ENCODE measurements at places on chromosomes 16 and 17.
A peak's percentile ranks its signal among the peaks of the same experiment; 100 is the strongest.

- DNase-seq, result no peak
These were observed 133.0 kb upstream of the GSE1 start for GRCh38 chr16:85479972-85480726.

DNA sequence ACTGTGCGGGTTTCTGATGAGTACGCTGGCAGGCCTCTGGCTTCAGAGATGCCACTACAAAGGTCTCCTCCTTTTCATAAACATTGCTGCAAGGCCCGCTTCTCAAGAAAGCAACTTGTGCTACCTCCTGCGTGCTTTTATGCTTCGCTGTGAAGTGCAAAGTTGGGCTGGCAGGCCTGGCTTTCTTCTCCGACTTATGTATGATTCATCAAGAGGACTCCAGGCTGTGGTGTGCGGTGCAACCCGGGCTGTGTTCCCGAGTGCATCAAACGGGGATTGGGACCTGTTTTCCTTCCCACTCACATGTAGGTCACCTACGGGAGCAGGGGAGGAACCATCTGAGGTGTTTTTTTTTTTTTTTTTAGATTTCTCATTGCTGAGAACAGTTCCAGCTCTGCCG, 534.1 kb downstream of the WWOX start:
- no peak for DNase-seq

DNA sequence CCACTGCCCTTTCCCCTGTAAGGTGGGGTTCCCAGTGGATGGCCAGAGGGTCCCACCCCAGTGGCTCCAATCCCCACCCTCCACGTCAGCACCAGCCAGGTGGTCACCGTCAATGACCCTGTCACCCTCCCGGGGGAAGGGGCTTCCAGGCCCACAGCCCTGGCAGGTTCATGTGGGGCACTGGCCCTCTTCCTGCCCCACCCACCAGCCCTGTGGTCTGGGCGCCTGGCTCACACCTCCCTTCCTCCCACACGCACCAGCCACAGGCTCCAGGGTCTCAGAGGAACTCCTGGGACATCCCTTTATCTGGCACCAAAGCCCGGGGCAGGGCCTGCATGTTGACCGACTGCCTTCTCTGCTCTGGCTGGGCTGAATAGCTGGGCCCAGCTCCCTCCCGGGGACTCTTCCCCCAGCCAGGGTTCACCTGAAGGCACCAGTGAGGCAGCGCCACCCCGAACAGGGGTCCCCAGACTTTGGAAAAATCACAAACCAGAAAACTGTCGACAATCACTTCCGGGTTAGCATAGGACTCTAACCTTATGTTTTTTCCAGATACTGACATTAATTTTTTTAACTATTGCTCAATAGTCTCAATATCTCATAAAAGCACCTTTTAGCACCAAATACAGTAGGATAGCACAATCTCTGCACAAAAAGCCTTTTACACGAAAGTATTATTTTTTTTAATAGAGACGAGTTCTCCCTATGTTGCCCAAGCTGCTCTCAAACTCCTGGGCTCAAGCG, 21.9 kb upstream of the ZC3H18 start:
- DNase-seq, result no peak

DNA sequence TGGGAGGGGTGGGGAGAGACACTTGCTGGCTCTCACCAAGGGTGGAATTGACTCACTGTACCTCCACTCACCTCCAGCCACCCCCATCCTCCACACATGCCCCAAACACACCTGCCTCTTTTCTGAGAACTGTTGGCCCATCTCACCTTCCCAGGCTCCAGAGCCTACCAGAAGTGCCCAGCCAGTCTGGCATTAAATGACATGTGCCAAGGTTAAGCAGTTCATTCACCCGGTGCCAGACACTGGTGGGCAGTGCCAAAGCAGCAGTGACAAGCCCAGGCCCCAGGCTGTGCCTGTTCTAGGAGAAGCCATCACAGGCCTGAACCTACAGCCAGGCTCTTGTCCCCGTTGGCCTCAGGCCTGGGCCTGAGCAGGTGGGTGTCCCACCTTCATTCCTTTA, 11.2 kb downstream of the MVP start:
- DNase-seq, result no peak

- DNase-seq, result no peak
These were observed 501.6 kb downstream of the MAF start for GRCh38 chr16:79098907-79099306.

DNA sequence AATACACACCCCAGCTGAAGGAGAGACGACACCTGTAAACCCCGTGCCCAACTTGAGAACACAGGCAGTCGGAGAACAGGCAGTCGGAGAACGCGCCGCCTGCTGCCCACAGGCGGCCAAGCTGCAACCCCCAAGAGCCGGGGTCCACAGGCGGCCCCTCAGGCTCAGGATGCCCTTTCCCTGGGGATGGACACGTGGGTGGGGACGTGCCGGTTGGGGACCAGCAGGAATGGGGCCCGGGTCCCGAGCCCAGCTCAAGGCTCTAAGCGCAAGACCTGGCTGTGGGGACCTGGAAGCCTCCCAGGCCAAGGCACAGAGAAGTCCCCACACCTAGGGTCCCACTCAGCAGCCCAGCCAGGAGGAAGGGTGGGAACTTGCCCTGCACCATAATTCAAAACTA, 79.5 kb upstream of the GNG13 start:
- DNase-seq, result no peak

- no peak for DNase-seq
These were observed 4.1 kb upstream of the KCTD11 start for GRCh38 chr17:7347630-7348477.

DNA sequence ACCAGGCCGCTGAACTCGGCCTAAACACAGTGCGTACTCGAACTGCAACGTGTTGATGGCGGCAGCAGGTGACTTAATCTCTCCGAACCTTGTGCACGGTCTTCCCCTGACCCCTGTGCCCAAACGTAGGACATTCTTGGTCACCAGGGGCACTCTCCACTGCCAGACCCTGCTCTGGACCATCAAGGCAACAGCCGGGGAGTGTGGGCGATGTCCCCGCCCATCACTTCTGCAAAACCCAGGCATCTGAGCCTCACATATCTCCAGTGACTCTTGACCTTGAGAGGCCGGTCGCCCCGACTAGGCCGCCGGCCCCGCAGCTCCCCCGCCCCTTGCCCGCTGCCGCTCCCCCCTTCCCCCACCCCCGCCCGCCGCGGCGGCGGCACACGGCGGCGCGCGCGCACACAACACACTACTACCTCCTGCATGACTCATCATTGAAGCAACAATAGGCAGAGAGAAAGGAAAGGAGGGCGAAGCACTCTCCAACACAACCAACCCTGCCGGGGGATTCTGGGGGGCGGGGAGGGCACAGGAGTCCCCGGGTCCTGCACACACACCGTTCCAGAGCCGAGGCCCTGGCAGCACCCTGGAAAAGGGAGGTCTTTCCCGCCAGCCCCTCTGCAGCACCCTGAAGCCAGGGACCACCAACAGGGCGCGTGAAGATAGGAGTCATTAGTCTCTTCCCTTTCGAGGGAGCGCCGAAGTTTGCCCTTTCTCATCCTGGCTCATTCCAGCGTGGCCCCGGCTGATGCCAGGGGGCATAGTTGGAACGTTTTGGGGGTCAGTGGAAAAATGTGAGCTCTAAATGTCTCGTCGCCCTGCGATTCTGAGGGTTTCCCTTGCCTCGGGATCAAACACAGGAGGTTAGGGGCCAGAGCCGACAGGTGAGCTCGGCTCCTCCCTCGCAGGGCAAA, 1.9 kb downstream of the MNT start:
- DNase-seq, result peak; percentile 56

DNA sequence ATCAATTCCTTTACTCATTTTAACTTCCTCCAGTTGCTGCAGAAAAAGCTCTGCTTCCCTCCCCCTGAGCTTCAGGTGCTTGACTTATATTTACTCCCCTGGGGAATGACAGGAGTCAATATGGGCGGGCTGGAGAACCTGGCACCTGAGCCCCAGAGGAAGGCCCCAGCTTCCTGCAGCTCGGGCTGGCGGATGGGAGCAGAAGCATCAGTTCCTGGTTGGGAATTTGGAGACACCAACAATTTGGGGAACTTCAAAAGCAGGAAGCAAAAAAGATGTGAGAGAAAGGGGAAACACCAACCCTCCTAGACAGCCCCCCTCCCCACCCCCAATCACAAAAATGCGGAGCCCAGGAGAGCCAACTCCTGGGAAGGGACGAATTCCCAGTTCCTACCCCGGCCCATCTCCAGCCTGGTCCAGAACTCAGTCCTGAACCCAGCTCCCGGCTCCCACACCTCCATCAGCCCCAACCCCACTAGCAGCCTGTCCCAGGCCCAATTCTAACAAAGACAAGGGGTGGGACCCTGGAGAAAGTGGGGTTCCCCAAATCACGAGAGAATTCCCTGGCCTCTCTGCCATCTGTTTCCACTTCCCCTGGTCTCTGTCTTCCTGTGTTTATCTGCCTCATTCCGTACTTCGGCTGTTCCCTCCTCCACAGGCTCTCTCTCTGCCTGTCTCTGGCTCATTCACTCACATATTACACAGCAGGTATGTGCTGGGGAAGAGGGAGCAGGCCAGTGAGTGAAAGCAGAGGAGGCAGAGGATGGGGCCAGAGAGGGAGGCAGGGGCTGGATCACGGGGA, 16.2 kb upstream of the ASGR2 start:
- no peak for DNase-seq

DNA sequence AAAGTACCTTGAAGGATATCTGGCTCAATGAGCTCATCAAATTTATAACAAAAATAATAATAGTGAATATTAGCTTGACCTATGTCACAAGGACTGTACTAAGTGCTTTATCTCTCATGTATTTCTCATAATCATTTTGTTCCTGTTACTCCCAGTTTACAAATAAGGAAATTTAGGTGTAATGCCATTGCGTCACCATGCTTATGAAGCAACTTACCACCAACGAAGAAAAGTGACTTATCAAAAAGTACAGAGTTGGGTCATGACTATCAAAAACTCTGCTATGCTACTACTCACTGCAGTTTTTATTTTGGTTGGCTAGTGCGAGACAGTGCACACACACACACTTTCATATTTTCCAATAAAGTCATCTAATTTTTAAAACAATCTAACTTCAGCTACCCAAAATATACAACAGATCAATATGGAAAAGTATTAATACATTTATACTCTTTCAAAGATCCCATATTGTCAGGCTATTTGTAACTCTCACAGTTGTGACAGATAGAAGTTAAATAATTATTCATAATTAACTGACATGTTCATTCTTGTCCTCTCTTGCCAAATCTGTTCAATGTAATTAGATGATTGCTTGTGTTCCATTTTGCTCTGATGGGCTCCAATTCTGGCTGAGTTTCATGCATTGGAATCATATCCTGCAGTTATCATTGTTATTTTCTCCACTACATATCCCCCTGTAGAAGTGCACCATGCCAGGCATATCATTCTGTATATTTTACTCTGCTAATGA, 119.4 kb downstream of the KCNJ2 start:
- no peak for DNase-seq

DNA sequence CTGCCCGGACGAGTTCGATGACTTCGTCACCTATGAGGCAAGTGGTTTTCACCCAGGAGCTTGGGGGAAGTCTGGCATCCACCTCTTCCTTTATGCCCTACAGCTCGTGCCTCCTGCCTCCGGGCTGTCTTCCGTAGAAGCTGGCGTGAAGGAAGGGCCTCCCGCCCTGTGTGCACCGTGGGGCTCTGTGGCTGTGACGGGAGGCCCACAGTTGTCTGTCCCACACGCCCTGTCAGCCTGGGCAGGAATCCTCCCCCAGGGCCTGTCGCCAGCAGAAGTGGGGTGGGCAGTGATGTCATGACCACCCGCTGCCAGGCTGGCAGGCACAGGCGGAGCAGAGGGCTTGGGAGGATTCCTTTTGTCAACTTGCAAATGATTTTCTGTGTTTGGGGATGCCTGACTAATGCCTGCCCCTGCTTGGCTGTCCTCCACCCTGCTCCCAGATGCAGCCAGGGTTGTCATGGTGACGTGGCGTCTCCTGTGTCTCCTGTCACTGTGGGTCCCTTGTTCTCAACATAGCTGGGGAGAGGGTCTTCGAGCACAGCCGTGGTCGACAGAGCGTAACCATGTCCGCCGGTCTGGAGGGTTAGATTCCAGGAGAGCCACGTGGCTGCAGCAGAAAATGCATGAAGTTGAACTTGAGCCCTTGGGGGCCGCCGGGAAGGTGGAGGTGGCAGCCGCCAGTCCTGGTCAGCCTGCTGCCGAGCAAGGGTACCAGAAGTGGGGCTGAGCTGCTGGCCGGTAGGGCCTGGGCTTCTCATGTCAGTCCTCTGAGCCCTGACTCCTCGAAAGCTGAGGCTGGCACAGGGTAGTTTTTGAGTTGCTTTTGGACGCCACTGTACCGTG, 46.1 kb downstream of the RAB11FIP3 start:
- DNase-seq, result no peak

Data from GM06990 (cell line).